T-helper 17 cell (primary cell): ENCODE measurements at places on chromosomes 13 and 19.

DNA sequence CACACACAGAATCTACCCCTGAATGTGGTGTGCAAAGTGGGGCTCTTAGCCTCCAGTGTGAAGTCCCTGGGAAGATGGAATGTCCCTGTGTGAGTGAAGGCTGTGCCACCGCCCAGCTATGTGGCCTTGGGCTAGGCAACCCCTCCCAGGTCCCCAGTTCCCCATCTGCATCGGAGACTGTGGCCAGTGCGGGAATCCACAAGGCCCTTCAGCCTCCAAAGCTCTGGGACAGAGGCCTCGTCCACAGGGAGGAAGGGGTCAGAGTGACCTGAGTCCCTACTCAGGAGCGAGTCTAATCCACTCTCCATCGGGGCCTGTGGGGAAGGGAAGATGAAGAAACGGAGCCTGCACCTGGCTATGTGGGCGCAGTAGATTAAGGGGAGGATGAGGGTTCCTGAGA lies 19.3 kb upstream of the KIR3DL3 start:
- no peak for DNase-seq

- DNase-seq, result no peak
Observed at GRCh38 chr19:19315444-19315843, 4.9 kb downstream of the SUGP1 start.

DNA sequence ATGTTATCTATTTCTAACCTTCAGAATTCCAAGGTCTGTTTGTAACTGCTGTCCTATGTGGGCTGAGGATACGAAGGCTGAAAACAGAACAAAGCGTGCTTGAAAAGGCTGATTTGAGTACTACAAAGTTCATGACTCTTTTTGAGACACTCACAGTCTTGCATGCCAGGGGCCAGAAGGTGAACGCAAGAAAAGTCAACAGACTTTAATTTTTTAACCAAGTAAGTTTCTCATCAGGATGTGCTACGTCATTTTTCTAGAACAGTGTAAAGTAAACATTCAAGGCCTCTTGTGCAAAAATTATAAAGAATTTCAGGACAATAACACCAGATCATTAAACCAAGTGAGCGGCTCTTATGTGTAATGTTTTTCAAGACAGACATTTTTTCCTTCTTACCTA lies 163.5 kb downstream of the COG6 start:
- DNase-seq, result no peak

GRCh38 chr19:31515931-31516330 lies 166.7 kb upstream of the TSHZ3 start:
- no peak for DNase-seq

- DNase-seq, result no peak
Observed at GRCh38 chr13:102235689-102236088, 166.2 kb downstream of the FGF14 start.

DNA sequence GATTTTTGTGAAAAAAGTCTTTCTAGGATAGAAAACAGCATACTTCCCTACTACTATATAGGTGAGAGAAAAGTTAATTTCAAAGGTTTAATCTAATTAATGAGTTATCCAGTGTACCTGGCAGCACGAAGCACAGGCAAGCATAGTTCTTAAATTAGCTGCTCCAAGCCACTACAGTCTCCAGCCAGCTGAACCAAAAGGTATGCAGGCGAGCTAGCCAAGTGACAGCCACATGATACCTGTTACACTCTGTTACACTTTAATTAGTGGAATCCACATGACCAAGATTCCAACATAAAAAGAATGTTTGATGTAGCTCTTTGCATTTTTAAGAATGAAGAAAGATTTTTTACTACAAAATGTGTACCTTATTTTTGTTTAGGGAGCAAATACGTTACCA lies 15.5 kb downstream of the SLC25A30 start:
- no peak for DNase-seq

- DNase-seq, result no peak
Observed at GRCh38 chr13:98513837-98514236, 63.1 kb downstream of the STK24 start.

DNA sequence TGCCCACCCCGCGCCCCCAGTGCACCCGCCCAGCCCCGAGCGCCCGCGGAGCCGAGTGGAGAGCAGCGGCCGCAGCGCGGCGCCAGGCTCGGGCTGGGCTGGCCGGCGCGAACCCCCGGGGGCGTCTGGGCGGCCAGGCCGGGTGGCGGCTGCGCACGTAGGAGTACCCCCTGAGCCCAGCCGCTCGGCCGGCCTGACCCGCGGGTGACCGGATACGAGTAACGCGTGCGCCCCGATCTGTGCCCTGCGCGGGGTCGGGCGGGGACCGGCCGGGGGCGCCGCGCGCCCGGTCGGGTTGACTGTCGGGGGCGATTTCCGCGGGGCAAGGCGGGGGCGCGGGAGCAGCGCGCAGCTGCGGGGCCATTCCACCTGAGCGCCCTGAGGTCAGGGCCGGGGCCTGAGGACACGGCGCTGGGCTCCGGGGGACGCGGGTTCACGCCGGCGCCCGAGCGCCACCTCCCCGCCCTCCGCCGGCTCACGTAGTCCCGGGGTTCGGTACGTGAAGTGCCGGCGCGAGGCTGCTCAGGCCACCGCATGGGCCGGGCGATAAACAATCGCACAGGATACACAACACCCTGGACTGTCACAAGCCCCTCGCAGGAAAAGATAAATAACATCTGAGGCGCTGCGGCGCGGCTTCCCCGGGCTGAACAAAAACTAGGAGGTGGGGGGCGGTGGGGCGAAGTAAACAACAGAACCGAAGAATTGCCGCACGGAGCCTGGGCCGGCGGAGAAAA lies 37.6 kb upstream of the FLT1 start:
- no peak for DNase-seq

GRCh38 chr13:105979131-105980011 lies 556.1 kb downstream of the EFNB2 start:
- DNase-seq, result no peak

DNA sequence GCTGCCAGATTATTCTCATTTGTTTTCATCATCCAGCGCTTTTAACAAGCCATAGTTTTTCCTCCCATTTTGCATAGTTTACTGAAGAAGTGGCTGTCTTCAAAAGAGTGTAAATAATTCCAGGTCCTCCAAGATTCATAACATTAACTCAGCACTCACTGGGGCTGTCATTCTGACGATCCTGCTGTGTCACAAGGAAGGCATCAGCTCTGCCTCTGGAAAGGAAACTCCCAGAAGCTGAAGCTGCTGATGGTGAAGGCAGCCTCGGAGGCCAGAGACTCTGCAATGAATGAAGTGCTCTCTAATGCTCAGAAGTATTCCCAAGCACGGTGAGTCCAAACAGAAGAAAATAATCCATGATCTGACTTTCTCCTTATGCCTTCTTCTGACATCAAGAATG lies 60.0 kb downstream of the FLT1 start:
- DNase-seq, result no peak

DNA sequence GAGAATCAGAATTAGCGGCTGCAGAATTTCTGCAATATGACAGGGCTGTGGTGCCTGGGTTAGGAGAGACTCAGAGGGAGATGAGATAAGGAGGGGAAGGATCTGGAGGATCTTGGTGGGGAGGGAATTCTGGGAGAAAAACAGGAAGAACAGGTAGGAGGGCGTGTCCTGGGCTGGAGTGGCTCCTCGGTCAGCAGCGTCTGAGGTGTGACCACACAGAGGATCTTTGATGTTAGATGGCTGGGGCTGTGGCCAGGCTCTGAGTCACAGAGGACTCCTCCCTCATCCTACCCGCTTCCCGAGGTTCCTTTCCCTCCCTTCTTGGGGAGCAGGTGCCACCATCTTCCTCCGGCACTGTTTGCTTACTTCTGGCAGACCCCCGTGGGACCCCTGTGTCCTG lies 6.4 kb upstream of the KLK6 start:
- no peak for DNase-seq

- DNase-seq, result no peak
Observed at GRCh38 chr13:101917833-101918661, 465.6 kb downstream of the ITGBL1 start.

GRCh38 chr13:51697855-51698254 lies 106.1 kb downstream of the DHRS12 start:
- no peak for DNase-seq

DNA sequence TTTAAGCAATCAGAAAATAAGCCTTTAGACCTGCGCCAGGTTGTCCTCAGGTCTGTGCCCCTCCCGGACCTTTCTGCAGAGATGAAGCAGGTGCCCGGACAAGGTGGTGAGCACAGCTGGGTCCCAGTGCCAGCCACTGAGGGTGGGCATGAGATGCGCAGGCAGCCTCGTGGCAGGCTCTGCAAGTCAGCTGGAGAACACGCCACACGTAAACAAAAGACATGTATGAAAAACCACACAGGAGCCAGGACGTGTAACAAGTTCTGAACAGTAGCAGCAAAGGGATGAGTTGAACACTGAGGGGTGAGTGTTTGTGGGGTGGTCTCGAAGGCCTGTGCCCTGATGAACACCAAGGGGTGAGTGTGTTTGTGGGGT lies 68.8 kb upstream of the MCF2L start:
- DNase-seq, result no peak

GRCh38 chr19:45468803-45469131 lies 971 bp downstream of the FOSB start:
- no peak for DNase-seq

- no peak for DNase-seq
Observed at GRCh38 chr19:3682741-3683404, 17.4 kb downstream of the PIP5K1C start.

DNA sequence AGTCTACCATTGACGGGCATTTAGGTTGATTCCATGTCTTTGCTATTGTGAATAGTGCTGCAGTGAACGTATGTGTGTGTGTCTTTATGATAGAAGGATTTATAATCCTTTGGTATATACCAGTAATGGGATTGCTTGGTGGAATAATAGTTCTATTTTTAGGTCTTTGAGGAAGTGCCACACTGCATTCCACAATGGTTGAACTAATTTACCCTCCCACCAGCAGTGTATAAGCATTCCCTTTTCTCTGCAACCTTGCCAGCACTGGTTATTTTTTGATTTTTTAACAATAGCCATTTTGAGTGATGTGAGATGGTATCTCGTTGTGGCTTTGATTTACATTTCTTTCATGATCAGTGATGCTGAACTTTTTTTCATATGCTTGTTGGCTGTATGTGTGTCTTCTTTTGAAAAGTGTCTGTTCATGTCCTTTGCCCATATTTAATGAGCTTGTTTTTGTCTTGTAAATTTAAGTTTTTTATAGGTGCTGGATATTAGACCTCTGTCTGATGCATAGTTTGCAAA lies 37.5 kb downstream of the RFC3 start:
- no peak for DNase-seq

DNA sequence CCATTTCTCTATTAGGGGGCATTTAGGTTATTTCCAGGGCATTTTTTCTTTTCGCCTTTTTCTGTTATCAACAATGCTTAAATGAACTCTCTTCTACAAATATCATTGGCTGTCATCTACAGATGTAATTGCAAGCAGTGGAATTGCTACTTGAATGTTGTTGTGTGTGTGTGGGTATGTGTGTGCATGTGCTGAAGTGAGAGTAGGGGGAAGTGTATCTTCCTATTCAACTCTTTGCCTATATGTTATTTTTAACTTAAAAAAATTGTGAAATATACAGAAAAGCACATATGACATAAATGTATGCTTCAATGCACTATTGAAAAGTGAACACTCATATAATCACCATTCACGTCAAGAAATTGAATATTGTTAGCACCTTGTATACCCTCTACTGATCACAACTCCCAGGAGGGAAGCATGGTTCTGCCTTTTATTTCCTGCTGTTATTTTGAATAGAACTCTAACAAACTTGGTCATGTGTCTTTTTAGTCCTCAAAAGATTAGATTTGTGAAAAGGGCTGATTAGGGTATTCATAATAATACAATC lies 24.7 kb downstream of the WDFY2 start:
- no peak for DNase-seq

- DNase-seq, result no peak
Observed at GRCh38 chr19:55622242-55622969, 2.0 kb downstream of the ZNF784 start.

DNA sequence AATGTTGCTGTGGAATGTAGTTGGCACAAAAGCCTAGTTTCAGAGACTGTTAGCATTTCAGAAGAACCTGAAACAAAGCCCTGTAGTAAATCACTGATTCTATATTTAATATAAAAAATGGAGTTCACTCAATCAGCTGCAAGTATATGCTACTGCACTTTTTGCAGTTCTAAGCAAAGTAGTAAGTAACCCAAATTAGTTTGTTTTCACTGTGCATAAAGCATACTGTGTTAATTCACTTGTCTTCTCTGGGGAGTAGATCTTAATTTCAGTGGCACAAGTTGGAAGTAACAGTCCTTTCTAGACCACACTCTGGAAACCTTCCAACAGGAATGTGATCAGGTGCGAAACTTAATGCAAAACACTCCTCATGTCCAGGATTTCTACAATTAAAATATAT lies 139.3 kb downstream of the DACH1 start:
- no peak for DNase-seq

- DNase-seq, result peak; percentile 34
Observed at GRCh38 chr19:2775556-2776430, 7.3 kb downstream of the SGTA start.

DNA sequence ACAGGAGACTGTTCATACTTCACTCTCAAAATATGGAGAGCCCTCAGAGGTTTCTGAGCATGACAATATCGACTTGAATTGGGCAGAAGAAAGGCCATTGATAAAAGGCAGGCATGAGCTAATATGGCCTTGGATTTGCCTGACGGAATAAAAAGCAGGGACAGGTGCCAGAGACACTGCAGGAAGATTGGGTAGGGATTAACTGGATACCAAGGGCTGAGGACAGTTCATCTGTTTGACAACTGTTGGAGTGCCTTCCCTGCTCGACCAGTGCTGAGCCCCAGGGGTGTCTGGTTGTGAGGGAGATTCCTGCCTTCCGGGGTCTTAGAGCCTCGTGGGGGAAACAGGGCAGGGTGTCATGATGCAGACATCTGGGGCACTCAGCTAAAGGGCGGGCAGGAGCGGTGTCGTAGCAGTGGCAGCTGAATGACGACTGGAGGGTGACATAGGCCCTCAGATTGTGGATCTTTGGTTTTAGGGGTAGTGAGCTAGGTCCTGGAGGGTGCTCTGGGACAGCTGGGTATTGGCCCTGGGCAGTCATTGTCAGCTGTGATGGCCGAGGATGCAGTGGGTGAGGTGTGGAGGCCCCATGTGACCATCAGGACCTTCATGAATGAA lies 12.3 kb downstream of the GATAD2A start:
- DNase-seq, result no peak

DNA sequence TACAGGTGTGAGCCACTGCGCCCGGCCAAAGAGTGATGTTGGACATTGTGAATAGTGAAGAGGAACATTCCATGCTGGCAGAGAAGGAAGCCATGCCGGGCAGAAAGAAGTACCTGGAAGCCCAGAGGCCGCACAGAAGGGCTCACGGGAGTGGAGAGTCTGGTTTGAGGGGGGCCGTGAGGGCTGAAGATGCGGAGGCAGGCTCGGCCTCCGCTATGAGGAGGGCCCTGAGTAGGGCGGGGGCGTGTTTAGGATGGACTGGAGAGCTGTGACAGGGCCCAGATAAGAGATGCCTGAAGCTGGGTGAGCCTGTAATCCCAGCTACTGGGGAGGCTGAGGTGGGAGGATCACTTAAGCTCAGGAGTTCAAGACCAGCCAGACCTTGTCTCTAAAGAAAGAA lies 1.6 kb downstream of the JOSD2 start:
- DNase-seq, result no peak
